Neuronal stem cell (in vitro differentiated cells): ENCODE measurements at places on chromosomes 13 and 19.

- no peak for DNase-seq
These were observed 9.2 kb upstream of the NCCRP1 start for GRCh38 chr19:39187552-39187943.

- DNase-seq = no peak
These were observed 116.2 kb downstream of the LHFPL6 start for GRCh38 chr13:39486758-39487157.

GRCh38 chr19:3335431-3336350 is 30.7 kb upstream of the NFIC start:
- DNase-seq = no peak

- DNase-seq = no peak
These were observed 42.7 kb downstream of the CAPN12 start for GRCh38 chr19:38701455-38702063.

- DNase-seq = no peak
These were observed 60.4 kb downstream of the SLITRK6 start for GRCh38 chr13:85738696-85739320.

GRCh38 chr19:55460670-55461258 is 678 bp downstream of the ISOC2 start:
- peak; percentile 75 for DNase-seq
